ENCODE measurements at places on chromosomes 13 and 19. TPM values are rescaled to one million over a fixed set of nuclear protein-coding genes. Genes with fewer than 3 reads are reported as not detected.

DNA sequence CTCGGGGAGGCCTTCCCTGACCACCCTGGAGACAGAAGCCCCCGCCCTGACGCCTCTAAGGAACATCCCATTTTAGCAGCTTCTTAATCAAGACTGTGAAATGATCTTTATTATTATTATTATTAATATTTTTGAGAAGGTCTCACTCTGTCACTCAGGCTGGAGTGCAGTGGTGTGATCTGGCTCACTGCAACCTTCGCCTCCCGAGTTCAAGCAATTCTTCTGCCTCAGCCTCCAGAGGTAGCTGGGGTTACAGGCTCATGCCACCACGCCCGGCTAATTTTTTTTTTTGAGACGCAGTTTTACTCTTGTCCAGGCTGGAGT lies 3.6 kb upstream of the DAND5 start:
- no peak for DNase-seq

DNA sequence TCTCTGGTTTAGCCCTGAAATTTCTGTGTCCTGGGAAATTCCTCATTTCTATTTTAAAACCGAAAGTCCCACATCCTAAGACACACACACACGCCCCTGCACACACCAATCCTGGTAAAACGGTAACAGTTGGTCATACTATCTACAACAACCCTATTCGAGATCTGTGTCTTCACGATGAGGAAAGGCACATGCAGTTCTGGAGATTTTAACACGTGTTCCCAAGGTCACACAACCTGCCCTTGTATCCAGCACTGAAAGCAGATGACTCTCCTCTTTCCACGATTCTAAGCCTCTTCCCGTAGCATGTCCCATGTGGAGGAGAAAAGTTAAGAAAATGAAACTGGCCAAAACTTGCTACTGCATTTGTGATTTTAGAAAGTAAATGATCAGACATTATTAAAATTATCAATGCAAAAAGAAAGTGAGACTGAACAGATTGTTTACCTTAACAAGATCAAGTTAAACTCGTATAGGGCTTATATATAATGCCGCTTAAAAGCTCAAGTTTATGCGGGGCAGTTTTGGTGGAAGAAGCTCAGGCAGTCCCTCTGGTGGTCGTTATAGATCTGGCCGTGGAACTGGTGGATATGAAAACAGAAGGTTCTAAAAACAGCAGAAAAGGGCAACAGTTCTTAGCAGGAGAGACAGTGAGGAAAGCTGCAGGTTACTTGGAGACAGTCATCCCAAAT lies 32.7 kb downstream of the VSTM1 start:
- DNase-seq: no peak

GRCh38 chr19:36101550-36102327 lies 9.2 kb upstream of the OVOL3 start:
- DNase-seq: no peak

DNA sequence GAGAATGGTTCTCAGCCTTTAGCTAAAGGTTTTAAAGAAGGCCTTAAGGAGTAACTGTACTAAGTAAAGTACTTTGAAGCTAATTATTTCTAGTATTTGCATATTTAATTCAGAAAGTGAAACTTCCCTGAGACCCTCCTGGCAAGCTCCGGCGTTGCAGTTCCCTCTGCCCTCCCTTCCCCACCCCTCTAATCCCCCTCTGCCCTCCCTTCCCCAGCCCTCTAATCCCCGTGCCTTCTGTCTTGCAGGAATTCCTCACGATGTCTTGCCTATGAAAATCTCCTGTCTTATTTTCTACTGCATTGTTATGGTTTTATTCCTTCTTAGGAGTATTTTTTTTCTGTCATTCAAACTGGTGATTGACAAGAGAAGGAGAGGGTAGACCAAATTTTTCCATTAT lies 236.9 kb downstream of the COL4A1 start:
- DNase-seq: no peak

Gene ITGBL1
- 110 TPM for total RNA-seq

Gene SPACA4
- not detected for total RNA-seq

- no peak for DNase-seq
Observed at GRCh38 chr13:93875547-93875946, 603.9 kb downstream of the DCT start.

Gene PDX1
- total RNA-seq: not detected

DNA sequence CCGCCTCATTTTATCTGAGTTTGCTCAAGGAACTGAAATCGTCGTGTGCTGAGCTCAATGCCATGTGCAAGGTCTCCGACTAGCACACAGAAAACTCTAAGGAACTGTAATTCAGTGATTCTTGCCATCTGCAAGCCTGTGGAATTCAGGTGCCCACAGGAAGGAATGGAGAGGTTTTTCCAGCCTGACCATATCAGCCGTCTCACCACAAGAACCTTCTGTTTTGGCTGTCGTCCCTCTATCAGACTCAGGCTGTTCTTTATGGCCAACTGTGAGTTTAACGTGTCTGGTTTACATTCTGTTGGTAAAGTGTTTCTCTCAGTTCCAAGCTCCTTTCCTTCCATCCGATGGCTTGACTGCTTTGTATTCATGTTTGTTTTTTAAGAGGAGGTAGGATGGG lies 293.5 kb downstream of the SPRY2 start:
- DNase-seq: no peak
